ENCODE measurements at places on chromosomes 7 and 10.

- DNase-seq: no peak
These were observed 472.6 kb downstream of the XPNPEP1 start for GRCh38 chr10:109450702-109451101.

- no peak for DNase-seq
These were observed 50.8 kb downstream of the ALOX5 start for GRCh38 chr10:45424668-45425404.

- no peak for DNase-seq
These were observed 3.1 kb downstream of the EN2 start for GRCh38 chr7:155460926-155461613.

- no peak for DNase-seq
These were observed 103.9 kb downstream of the RAPGEF5 start for GRCh38 chr7:22252936-22253536.

DNA sequence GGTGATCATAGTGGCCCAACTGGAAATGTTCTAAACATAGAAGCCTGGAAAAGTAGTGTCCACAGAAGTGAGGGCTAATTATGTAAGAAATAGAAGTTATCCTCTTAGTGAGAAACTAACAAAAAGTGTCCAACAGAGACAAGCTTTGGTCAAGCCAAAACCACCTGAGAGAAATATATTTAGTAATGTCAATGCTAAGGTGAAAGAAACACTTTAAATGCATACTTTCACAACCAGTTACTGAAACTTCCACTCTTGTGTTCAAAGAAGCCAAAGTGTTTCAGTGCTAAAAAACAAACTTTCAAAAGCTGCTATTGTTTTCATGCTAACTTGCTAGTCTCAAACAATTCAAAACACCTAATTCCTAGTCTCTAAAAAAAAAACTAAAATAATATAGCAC lies 18.1 kb downstream of the RAB11FIP2 start:
- no peak for DNase-seq

DNA sequence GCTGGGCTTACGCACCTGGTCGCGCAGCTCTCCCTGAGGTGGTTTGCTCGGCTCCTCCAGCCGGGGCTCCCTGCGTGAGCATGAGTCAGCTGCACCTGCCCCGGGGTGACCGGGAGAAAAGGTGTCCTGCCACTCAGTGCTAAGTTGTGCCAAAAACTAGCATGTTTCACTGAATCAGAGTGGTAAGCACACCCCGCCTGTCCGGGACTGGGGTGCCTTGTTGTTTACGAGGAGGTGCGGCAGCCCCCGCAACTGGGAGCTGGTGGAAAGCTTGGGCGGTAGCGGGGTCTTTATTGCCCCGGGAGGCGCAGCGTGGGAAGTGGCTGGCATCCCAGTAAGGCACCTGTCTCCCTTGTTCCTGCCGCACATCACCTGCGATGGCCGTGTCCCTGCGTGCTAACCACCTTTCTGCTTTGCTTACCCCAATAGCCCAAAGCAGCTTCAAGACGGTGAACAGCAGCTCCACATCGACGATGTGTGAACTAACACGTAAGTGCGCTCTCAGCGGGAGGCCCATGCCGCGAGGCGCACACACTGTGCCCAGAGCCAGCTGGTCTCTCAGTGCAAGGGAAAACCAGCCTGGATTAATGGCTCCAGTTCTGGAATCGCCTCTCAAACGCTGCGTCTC lies 506.6 kb upstream of the FOXK1 start:
- DNase-seq: no peak

- DNase-seq: no peak
These were observed 4.9 kb downstream of the GNB2 start for GRCh38 chr7:100678291-100678984.

GRCh38 chr7:35604595-35604994 lies 90.3 kb downstream of the HERPUD2 start:
- DNase-seq: no peak

DNA sequence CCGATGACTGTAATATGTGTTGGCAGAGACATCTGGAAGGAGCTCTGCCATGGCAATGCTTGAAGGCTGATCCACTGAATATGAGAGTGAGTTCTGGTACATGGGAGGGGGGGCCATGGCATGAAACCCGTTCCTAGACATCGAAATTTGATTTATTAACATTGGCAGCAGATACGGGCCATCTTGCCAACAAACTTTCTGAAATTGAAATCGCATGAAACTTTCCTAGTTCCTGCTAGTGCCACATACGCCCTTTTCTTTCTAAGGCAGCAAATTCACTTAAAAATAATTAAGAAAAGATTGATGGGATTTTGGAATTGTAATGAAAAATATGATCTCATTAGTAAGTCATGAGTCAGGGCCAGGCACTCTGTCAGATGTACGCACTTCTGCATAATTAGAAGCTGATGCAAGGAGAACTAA lies 91.8 kb upstream of the KMT2C start:
- DNase-seq: no peak

DNA sequence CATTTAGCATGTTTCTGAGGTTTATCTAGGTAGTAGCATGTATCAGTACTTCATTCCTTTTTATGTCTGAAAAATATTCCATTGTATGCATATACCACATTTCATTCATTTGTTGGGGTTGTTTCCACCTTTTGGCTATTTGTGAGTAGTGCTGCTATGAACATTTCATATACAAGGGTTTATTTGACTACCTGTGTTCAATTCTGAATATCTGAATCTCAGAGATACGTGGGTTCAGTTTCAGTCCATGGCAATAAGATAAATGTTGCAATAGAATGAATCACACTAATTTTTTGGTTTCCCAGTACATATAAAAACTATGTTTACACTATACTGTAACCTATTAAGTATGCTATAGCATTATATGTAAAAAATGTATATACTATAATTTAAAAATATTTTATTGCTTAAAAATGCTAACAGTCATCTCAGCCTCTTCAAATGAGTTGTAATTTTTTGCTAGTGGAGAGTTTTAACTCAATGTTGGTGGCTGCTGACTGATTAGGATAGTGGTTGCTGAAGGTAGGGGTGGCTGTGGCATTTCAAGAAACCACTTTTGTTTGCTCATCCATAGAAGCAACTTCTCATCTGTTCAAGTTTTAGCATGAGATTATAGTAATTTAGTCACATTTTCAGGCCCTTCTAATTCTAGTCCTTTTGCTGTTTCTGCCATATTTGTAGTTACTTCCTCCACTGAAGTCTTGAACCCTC lies 13.9 kb downstream of the PLEKHA1 start:
- no peak for DNase-seq

DNA sequence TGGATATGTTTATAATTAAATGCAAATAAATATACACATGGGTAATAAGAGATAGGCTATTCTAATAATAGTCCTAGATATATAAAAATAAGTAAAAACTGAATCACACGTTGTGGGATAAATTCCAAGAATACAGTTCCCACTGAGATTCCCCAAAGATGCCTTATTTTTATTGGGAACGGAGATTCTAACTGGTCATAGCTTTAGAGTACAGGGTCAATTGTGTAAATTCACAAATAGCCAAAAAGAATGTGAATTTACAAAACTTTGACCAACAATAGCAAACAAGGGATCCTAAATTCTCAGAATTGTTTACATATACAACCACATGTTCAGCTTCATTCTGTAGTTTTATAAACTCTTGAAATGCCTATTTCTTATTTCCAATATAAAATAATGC lies 65.0 kb downstream of the VSTM4 start:
- DNase-seq: no peak

DNA sequence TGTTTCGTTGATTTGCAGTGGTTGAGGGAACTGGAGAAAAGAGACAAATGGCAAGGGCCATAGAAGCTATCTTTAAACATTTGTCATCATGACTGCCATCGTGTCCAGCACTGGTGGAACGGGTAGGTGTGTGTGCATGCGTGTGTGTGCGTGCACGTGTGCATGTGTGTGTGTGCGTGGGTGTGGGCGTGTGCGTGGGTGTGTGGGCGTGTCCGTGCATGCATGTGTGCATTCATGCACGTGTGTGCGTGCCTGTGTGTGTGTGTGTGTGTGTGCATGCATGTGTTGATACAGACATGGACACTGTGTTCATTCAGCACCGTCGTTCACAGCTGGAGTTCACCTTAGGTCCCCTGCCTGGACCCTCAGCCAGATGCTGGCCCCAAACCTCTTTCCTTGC lies 38.1 kb upstream of the AP5Z1 start:
- no peak for DNase-seq

- peak; percentile 83 for DNase-seq
These were observed 14.8 kb upstream of the ZMIZ2 start for GRCh38 chr7:44733708-44734481.

- DNase-seq: no peak
These were observed 119.9 kb downstream of the LRRC18 start for GRCh38 chr10:48819783-48820182.

DNA sequence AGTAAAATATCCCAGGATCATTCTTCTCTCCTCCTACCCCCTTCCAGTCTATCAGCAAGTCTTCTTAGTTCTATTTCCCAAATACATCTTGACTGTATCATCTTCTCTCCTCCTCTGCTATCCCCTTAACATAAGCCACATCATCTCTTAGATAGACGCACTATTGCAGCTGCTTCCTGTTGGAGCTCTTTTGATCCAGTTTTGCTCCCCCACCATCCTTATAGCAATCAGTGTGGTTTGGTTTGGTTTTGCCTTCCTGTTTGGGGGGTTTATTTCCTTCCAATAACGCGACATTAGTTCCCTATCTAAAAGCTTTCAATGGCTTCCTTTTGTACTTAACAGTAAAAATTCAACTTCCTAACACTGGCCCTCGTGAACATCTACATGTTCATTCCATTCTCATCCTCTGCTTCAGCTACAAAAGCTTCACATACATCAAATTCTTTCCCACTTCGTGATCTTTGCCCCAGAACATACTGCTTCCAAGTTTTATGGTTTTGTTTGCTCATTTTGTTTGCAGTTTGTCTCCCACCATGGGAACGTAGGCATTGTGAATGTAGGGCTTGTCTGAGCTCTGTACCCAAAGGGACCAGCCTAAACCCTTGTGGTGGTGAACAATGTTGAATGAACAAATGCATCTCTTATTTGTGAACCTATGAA lies 33.7 kb upstream of the PLXDC2 start:
- DNase-seq: no peak

DNA sequence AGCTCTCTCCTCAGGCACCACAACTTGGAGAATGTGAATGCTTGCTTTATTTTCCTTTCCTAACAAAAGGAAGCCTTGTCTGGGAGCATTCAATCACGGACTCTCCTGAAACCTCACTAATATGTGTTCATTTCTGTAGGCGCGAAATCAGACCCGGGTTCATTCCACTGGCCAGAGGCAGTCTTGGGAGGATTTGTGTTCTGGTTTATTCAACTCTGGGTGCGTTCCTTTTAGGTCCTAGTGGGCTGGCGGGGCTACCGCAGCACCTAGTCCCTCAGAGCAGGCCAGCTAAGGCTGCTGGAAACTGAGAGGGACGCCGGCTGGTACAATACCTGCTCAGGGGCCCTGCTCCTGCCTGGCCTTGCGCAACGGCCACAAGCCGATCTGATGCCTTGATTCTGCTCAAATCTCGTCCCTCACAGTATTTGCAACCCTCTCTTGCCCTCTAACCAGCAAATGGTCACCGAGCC lies 7.5 kb downstream of the HOXA4 start:
- peak; percentile 44 for DNase-seq

- DNase-seq: no peak
These were observed 874.1 kb downstream of the GRM8 start for GRCh38 chr7:126378642-126379041.

DNA sequence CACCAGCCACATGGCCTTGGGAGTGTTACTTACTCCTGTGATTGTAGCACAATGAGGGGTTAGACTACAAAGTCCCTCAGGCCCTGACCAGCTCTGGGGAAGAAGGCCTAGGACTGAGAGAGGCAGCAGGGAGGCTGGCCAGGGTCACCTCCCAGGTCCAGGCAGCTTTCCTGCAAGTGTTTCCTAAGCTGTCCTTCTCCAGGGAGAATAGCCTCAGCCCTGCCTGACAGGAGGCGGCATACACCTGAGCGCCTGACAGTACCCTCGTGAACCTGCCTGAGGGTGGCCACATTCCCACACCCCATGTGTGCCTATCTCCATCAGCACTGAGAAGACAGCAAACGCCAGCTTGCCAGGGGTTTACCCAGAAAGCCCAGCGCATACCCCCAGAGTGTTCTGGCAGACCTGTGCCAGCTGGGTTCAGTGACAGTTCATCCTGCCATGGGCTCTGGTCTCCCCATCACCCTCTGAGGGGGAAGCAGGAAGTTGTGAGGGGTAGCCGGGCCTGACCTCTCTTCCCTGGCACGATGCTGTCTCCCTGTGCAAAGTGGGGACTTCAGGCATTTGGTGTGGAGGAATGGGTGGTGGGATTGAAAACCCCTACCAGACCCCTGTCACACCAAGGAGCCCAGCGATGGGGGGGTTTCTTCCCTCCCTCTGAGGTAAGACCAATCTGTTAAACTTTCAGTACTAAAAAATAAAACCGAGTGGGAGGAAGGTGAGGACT lies 56.3 kb upstream of the CAMK2B start:
- DNase-seq: no peak

GRCh38 chr10:34177445-34177844 lies 637.7 kb downstream of the PARD3 start:
- no peak for DNase-seq

DNA sequence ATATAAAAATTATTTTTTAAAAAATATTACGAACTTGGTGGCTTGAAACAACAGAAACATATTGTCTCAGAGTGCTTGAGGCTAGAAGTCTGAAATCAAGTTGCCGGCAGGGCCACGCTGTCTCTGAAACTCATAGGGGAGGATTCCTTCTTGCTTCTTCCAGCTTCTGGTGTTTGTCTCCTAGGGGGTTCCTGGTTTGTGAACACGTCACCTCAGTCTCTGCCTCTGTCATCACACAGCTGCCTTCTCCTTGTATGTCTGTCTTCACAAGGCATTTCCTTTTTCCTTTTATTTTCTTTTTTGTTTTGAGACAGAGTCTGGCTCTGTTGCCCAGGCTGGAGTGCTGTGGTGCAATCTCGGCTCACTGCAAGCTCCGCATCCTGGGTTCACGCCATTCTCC lies 12.7 kb upstream of the SNX8 start:
- no peak for DNase-seq

DNA sequence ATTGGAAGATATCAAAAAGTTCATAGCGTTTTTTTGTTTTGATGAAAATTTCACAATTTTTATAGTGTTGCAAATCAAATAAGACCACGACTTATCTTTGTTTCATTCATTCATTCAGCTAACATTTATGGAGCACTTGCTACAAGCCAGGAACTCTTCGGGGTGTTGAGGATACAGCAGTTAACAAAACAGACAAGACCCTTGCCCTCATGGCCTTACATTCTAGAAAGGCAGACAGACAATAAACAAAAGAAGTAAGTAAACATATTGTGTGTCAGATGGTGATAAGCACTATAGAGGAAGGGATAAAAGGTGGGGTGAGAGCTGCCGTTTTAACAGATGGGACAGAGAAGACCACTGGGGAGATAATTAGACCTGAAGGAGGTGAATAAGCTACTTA lies 41.6 kb upstream of the GSAP start:
- no peak for DNase-seq

GRCh38 chr10:60606343-60607080 lies 171.8 kb upstream of the CDK1 start:
- DNase-seq: peak; percentile 36

DNA sequence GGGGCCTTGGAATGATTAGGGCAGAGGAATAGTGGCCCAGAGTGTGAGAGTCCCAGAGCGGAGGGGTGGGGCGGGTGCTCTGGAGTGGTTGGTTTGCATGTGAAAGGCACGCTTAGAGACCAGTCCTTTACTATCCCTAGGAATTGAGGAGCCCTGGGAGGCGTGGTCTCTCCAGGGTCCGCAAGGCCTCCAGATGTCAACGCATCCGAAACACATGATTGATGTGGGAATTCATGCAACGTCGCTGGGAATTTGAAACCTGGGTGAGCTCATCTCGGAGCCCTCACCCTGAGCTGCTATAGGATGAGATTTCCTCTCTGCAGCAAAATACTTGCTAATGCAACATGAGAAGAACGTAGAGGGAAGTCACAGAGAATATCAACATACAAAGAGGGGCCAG lies 51.2 kb downstream of the NPTX2 start:
- no peak for DNase-seq

- DNase-seq: no peak
These were observed 150.7 kb upstream of the BET1 start for GRCh38 chr7:94154858-94155257.
